COR-L47 (cell line): ENCODE measurements at places on chromosomes 2 and 18.

- no peak for DNase-seq
Measured at GRCh38 chr2:60965499-60965785, 52.1 kb upstream of the PEX13 start.

DNA sequence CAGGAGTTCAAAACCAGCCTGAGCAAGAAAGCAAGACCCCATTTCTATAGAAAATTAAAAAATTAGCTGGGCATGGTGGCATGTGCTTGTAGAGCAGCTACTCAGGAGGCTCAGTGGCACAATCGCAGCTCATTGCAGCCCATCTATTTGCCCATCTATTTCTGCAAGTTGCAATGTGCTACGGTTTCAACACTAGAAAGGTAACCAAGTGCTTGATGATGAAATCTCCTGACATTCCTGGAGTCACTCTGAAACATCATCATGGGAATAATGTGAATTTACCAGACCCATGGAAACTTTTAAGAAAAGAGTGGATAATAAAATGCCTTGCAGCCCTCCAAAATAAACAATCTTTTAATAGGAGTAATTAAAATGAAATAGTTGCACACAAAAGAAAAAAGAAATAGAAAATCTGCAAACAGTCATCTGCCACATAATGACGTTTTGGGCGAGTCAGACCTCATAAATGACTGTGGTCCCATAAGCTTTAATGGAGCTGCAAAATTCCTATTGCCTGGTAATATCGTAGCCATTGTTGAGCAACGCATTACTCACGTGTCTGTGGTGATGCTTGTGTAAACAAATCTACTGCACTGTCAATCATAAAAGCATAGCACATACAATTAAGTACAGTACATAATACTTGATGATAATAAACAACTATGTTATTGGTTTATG is 46.6 kb upstream of the AMMECR1L start:
- no peak for DNase-seq

DNA sequence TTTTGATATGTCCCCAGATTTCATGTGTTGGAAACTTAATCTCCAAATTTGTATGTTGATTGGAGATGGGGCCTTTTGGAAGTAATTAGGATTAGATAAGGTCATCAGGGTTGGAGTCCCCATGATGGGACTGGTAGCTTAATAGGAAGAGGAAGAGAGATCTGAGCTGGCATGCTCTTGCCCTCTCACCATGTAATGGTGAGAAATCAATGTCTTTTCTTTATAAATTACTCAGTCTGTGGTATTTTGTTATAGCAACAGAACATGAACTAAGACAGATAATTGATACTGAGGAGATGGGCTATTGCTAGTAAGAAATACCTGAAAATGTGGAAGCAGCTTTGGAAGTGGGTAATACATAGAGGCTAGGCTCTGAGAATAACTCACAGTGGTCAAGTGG is 48.0 kb downstream of the CDC42EP3 start:
- DNase-seq = no peak

DNA sequence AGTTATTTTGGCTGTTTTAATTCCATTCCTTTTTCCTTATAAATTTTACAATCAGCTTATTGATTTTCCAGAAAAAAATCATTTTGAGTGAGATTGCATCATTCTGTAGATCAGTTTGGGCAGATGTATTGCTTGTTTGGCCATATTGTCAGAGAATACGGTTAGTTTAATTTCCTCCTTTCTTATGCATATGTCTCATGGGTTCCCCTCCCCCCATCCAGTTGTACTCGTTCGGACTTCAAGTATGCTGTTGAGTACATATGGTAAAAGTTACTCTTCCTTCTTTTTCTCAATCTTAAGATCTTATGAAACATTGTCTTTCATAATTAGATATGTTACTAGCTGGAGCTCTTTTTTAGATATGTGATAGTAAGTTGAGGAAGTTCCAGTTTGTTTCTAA is 131.2 kb upstream of the TTC27 start:
- no peak for DNase-seq

DNA sequence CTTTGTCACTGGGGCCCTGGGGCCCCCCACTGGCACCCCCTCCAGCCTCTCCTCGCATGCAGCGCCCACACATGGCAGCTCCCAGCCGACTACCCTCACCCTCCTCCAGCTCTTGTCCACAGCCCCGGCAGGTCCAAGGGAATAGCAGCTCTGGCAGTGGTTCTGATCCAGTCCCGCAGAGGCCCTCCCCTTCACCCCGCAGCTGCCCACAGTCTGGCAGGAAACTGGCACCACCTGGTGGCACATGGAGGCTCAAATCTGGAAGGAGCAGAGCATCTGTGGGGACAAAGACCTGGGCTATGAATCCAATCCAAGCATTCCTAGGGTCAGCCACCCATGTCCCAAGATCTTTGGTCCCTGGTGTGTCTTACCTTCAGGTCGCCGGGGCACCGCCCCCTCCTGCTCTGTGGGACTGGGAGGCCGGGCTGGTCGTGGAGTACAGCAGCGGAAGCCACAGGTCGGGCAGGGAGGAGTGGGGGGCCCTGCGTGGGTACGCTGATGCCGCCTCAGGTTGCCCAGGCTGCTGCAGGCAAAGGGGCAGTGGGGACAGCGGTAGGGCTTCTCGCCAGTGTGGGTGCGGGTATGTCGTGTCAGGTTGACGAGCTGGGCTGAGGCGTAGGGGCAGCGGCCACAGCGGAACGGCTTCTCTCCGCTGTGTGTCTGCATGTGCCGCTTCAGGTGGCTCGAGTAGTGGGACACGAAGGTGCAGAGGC is 2.3 kb downstream of the ZNF513 start:
- DNase-seq = no peak
